Activated T-cell treated with anti-CD3 and anti-CD28 coated beads, Interleukin-2, amount 50 U/mL, for 24 hours (primary cell): ENCODE measurements at places on chromosomes 13 and 19.

DNA sequence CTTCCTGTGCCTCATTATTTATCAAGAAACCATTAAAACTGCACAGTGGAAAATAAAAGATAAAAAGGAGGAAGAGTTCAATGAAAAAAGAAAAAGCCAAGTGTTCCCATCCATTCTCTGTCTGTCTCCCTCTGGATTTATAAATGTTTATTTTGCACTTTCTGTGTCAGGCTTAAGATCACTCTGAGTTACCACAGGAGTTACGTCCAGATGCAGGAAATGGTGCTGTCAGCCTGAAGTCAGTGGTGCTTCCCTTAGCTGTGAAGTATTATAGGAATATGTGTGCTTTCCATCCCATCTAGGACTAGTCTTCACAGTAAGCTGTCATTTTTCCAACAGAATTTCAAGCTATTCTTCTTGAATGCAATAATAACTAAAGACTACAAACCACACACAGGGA lies 420.2 kb downstream of the KCTD12 start:
- DNase-seq, result no peak

DNA sequence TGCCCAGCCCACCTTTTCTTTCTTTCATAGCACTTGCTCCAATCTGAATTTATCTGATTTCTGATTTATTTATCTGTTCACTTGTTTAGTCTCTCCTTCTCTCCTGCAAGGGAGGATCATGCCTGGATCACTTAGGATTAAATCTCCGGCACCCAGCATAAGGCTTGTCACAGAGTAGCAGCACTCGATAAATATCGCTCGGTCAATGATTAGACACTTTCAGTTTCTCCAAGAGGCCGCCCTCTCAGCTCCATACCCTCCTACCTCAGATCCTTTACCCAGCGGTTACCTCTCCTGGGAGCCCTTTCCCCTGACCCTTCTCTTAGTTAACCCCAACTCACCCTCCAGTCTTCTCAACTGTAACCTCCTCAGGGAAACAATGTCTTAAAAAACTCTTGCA lies 1.4 kb downstream of the CLIP3 start:
- DNase-seq, result no peak

DNA sequence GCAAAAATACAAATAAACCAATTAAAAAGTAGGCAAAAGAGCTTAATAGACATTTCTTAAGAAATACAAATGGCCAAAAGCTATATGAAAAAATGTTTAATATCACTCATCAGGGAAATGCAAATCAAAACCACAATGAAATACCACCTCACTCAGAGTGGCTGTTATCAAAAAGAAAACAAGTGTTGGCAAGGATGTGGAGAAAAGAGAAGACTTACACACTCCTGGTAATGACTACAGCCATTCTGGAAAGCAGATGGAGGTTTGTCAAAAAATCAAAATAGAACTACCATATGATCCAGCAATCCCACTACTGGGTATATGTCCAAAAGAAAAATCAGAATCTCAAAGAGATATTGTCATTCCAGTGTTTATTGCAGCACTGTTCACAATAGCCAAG lies 223.5 kb upstream of the SLC10A2 start:
- DNase-seq, result no peak

DNA sequence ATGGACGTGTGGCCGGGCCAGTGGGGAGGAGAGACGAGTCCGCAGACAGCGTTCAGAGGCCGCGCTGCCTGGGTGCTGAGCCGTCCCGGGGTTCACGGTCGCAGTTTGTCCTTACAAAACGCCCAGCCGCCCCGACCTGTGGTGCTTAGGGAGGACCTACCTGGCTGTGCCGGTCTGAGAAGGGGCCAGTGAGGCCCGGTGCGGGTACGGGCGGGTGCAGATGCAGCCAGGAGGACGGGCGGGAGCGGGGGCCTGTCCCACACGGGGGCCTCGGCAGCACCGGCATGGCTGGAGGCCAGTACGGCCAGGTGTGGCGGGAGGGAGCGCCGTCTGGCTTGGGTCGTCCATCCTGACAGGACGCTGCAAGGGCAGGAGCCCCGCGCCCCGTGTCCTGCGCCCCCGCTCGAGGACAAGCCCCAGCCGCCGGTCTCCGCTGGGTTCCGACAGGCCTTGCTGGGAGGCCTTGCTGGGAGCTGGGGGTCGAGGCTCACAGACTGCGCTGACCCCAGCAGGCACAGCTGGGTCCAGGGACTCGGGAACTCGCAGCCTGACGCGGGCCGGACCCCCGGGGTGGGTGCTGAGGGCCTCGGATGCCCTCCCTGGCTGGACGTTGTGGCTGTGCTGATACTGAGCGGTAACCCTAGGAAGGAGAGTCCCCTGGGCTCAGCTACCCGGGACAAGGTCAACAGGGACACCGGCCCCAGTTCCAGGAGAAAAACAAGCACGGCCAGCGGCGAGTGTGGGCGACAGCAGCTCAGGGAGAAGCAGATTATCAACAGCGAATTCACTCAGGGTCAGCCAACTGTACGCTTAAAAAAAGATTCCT lies 5.3 kb upstream of the PROZ start:
- peak; percentile 63 for DNase-seq

DNA sequence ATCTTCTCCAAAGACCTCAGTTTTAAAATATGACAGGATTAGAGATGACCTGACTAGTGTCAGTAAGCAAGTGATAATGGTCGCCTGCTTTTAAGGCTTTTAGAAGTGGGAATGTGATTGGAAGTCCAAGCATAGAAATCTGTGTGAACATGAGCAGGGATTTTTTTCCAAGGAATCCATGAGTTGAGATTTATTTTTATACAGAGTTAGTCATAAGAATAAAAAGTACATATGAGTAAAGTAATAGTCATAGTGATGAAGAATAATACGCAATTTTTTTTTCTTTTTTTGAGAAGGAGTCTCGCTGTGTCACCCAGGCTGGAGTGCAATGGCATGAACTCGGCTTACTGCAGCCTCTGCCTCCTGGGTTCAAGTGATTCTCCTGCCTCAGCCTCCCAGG lies 1.6 kb downstream of the ZNF546 start:
- DNase-seq, result no peak

DNA sequence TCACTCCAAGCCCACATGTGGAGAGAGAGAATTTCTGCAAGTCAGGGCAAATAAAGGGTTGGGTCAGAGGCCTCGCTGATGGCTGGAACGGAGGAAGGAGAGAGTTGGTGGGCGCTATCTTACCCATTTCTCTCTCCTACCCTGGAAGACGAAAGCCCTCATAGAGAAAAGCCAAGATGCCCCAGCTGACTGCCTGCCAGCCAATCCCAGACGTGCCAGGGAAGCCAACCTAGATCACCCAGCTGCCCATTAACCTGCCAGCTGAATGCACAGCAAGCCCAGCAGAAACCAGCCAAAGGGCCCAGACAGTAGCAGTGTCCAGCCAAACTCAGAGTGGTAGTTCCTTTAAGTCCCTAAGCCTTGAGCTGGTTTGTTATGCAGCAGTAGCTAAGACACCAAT lies 167.0 kb upstream of the ZNF507 start:
- DNase-seq, result no peak

GRCh38 chr19:49543032-49543431 lies 15.2 kb downstream of the RCN3 start:
- no peak for DNase-seq

DNA sequence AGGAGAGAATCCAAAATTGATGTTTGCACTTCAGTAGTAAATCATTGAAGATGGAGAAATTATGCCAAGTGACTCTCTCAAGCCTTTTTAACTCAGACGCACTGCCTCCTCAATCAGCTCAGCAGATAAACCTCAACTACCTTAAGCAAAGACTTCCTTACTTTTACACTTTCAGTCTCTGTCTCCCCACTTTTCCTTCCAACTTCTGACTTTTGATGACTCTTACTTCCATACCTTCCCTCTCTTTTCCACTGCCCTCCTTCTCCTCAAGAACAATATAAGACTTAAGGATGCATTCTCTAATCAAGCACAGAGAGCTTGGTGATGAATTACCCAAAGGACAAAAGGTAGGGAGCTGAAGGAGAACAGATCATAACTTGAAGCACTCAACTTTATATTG lies 4.8 kb upstream of the DACH1 start:
- DNase-seq, result no peak

- no peak for DNase-seq
These were observed 1061.5 kb upstream of the PCDH9 start for GRCh38 chr13:68291595-68291994.

GRCh38 chr13:110431425-110432294 lies 124.6 kb downstream of the COL4A2 start:
- no peak for DNase-seq

DNA sequence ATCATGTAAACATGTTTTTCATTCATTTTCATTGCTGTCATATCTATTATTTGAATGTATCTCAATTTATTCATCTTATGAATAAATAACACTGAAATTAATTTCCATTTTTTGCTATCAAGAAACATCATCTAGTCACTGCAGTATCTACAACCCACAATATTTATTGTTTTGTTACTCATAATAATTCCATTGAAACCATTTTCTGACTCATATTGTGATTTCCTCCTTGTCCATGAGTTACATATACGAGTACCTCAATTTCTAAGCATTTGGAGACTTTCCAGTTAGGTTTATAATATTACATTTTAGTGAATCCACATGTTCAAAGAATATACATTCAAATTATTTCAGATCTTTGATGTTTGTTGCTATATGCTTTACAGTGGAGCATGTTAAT lies 1524.0 kb downstream of the SLITRK1 start:
- no peak for DNase-seq

DNA sequence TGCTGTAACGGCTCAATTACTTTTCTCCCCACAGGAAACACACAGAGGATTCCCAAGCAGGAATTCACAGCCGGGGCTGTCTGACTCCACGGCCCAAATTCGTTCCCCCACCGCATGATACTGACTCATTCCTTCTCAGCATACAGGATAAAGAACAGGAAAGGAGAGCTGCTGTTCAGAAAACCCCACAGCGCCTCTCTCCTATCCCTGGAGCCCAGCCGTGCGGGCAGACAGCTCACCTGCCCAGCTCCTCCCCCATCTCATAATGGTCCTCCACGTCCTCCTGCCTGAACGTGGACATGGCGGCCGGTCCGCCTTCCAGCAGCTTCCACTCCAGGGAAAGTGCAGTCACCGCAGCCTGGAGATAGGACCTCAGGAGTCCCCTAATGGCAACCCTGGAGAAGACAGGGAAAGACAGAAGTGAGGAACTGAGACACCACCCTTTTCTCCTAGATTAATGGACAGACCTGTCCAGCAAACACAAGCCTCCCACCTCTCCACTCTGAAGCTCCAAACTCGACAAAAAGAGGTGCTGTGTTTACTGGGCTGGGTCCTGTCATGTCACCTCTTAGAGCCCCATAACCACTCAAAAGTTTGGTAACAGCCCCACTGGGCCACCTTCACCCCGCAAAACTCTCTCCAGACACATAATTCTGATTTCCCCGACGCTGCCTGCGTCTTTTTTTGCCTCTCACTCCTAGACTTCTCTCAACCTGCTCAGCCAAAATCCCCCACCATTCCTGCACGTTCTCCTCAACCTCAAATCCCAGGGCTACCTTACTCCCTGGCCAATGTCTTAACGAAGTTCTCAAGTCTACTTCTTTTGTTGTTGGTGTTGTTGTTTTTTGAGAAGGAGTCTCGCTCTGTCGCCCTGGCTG lies 1.2 kb downstream of the DAPK3 start:
- DNase-seq, result no peak

DNA sequence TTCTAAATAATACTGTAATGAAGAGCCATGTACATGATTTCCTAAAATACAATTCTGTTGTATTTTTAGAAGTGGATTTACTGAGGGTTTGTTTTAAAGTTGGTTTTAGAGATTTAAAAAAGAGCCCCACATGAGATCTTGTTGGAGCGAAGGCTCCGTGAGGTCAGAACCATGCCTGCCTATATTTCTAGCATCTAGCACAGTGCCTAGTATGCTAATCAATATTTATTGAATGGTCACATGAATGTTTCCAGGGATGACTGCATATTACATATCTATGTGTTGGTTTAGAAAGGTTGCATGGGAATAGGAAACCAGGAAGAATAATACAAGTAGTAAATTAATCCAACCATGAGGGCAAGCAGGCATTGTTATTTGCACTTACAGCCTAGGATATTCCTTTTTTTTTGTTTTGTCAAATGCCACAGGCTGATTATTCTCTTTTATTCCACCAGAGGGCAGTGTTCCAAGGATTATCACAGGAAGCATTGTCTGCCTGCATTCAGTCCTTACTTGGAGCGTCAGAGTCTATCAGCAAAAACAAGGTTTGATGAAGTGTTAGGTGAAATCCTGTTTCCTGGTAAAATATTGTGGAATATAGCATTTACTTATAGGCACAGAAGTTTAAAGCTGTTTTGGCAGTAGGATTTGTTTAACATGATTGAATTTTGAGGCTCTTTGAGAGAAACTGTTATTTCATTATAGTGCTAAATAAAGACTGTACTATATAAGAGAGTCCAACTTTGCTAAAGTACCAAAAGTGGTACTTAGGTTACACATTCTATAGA lies 46.8 kb downstream of the COG3 start:
- no peak for DNase-seq

DNA sequence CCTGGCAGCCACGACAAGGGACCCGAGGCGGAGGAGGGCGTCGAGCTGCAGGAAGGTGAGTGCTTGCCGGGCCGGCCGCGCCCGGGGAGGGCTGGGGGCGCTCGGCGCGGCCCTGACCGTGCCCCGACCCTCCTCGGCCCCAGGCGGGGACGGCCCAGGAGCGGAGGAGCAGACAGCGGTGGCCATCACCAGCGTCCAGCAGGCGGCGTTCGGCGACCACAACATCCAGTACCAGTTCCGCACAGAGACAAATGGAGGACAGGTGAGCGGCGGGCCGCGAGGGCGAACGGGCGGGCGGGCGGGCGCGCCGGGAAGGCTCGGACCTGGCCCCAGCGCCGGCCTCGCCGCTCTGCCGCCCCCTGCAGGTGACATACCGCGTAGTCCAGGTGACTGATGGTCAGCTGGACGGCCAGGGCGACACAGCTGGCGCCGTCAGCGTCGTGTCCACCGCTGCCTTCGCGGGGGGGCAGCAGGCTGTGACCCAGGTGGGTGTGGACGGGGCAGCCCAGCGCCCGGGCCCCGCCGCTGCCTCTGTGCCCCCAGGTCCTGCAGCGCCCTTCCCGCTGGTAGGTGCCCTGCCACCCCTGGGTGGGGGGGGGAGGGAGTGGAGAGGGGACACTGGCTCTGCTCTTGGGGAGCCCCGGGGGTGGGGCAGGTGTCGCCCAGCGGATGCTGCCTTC lies 816 bp downstream of the USF2 start:
- peak; percentile 85 for DNase-seq

DNA sequence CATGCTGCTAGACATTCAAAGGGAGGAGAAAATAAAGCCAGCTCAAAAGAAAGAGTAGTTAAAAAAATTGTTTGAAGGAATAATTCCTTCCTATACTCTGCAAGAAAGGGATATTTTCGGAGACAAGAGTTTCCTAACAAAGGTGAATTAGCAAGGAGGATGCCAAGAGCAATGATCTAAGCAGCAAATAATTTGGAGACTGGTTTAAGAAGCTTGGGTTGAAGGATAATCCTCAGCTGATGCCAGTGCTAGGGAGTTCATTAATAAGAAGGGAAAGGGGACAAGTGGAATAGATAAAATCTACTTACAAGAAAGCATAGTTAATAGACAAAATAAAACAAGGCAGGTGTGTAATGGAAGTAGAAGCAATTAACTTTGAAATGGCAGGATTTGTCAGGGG lies 372.3 kb downstream of the NDFIP2 start:
- DNase-seq, result no peak

DNA sequence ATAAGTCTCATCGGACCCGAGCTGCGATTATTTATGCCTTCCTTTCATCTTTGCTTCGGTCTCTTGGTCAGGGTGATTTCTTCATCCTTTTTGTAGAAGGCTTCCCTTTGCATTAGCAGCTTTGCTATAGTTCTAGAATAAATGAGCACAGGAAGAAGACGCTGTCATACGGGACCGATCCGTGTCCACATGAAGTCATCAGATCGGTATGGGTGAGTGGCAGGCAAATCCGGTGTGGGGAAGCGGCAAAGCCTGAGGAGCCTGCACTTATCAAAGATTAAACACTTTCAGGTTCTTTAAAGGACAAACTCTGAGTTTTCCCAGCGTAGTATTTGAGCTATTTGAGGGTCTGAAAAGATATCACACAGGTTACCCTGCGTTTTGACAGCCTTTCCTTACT lies 119.3 kb downstream of the IRS2 start:
- DNase-seq, result no peak
